ENCODE measurements at places on chromosomes 5 and 9.

DNA sequence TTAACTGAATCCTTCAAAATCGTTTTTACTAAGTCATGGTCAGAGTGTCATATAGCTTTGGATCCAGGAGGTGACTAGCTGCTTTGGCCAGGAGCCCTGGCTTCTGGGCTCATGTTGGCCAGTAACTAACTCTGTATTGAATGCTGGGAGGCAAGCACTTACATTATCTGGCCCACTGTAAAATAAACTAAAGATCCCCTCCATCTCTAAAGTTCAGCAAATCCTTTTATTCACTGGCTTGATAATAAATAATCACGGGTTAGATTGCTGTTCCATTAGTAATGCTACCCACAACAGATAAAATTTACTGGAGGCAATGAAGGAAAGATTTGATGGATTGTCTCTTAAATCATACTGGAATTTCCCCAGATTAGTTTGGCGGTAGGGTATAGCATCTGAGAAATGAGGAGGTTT lies 382.2 kb upstream of the TLE4 start:
- DNase-seq: no peak

DNA sequence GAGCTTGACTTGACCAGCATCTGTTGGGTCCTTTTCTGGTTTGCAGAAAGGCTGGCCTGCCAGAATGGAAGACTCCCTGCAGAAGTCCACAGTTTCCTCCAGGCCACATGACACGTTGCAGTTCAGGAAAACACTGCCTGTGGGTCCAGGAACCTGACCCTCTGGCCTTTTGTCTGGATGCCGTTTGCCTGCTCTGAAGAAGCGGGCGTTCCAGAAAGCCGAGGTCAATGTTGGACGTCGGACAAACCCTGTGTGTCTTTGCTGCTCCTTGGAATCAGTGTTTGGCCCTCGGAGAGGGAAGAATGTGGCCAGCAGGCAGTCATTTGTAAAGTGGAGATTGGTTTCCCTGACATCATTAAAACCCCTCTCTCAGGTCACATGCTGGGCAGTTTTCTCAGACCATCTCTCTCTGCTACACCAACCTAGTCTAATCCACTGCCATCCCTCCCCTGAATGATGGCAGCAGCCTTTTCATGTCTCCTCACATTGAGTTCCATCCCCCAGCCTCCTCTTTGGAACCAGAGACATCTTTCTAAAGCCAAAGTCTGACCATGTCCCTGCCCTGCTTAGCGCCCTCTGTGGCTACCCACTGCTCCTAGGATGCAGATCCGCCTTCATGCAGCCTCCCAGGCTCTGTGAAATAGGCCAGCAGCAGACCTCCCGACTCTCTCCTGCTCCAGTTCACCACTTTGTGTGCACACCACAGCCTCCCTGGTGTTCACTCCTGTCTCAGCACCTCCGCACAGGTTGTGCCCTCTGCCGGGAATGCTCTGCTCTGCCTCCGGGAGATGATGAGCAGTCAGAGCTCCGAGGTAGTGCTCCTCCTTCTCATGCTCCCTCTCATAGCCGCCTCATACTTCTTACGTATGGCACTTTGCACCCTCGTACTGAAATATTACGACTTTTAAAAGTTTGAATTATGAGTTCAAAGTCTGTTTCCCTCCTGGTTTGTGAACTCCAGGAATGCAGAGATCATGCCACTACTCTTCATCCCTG lies 75.6 kb downstream of the RALGPS1 start:
- no peak for DNase-seq

DNA sequence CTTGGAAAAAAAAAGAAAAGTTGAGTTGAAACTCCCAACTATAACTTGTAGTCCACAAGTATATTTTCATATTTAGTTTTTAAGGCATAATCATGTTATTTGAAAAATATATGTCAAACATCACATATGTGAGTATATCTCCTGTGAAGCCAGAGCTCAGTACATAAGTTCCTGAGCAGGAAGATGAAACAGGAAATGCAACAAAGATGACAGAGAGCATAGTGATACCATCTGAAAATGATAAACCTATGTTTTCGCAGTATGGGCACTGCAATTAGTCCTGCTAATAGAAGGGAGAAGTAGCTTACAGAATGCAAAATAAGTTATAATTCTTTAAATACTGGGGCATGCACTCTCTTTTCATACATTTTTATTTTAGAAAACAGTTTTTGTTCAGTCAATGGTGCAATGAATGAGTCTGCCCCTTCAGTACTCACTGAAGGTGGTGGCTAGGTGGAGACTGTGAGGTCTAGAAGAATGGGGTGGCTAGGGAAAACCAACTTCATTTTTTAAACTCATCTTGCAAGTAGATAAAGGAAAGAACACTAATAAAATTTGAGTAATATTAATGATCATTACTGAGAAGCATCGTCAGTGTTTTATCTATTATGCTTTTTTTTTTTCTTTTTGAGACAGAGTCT lies 54.1 kb upstream of the FYB1 start:
- DNase-seq: no peak

- no peak for DNase-seq
These were observed 6.5 kb downstream of the STKLD1 start for GRCh38 chr9:133382507-133383141.

- DNase-seq: no peak
These were observed 409.7 kb downstream of the IRX1 start for GRCh38 chr5:4005335-4005734.

DNA sequence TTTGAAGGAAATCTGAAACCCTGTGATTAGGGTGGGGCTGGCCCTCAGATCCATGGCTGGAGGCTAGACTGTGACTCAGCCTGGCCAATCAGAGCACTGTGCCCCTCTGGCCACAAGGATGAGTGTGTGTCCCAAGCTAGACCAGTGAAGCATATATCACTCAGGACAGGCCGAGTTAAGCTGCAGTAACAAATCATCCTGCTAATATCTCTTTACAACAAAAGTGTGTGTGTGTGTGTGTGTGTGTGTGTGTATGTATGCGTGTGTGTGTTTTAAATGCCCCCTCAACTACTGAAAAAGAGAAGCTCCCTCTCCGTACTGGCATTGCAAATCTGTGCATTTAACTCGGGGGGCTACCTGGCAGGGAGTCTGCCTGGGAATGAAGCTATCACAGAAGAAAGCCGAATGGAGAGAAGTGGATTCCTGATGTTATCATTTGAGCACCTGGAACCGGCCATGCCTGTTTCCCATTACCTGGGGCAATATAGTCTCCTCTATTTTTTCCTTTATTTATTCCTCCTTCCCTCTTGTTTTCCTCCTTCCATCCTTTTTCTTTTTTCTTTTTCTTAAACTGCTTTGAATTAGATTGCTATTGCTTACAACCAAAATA lies 25.6 kb downstream of the STC2 start:
- DNase-seq: no peak

DNA sequence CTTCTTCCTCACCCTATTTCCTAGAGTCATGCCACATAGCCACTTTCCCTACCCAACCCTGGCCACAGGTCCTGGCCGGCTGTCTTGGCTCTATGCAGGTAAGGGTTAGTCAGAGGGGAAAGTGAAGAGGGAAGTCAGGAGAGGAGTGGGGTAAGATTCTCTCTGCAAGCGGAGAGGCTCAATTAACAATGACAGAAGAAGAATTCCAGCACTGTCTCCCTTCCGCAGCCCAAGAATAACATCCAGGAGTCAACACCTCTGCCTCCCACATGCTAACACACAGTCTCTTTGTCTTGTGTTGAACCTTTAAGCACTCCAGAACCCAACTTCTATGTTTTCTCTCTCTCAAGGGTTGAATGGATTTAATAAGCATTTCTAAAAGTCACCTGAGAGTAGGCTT lies 235.1 kb upstream of the ANKRD55 start:
- DNase-seq: no peak

GRCh38 chr9:19568946-19569345 lies 160.1 kb downstream of the ACER2 start:
- DNase-seq: no peak

DNA sequence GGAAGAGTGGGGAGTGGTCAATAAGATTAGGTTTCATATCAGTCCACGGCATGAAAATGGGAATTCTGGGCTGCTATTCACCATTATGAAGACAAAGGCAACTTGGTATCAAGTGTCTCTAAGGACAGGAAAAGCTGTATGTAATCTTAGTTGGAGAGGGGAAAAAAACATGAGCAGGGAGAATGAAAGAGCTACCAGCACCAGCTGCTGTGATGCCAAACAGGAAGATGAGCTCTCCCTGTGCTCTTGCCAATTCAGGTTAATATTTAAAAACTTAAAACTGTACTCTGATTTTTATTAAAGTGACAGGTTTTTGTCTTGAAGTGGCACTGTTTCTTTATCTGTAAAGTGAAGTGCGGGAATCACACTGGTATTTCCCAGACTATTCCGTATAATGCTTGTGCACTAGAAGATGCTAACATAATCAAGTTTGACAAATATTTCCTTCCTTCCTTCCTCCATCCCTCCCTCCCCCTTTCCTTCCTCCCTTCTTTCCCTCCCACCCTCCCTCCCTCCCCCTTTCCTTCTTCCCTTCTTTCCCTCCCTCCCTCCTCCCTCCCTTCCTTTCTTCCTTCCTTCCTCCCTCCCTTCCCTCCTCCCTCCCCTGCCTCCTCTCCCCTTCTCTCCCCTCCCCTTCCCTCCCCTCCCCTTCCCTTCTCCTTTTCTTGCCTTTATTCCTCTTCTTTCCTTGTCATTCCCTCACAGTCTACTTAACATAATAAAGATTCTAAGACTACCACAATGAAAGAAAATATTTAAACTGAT lies 1383.0 kb upstream of the C9orf72 start:
- no peak for DNase-seq

GRCh38 chr5:94174748-94175411 lies 433.5 kb upstream of the POU5F2 start:
- no peak for DNase-seq

GRCh38 chr9:19464061-19464763 lies 55.4 kb downstream of the ACER2 start:
- no peak for DNase-seq

DNA sequence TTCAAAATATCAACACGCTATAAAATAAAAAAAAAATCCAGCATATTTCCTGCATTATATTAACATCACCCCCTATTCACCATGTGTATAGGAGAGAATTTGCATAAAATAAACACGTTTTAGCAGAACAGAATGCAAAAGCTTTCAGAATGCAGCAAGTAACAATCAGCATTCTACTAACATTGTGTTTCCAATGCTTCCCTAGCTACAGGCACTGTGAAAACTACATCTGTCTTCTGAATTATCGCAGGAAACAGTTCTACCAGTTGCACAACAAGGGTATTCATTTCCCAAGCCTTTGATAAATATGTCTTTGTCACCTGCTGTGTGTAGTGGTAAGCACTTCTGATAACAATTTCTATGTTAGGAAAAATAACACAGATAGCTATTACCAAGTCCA lies 1015.8 kb downstream of the CDH18 start:
- DNase-seq: no peak

DNA sequence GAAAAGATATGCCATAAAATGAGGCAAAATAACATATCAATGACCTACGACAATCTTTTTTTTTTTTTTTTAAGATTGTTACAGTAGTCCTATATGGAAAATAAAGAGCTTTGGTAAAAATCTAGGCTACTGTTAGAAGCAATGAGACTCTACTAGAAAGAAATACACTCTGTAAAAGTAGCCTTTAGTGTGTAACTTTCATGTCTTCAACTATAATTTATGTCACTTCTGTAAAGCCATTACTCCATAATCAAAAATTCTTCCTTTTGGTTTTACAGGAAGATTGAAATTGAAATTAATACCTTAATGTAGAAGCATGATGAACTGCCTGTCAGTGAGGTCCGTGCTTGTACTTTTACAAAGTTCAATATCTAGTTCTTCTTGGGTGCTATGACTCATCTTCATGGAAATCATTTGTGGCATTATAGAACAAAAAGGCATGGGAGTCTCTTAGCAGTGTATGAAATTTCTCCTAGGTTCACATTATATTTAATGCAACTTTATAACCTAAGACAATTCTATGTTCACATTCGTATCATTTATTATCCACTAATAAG lies 1393.1 kb downstream of the EFNA5 start:
- no peak for DNase-seq

- no peak for DNase-seq
These were observed 26.8 kb upstream of the PPP2CA start for GRCh38 chr5:134252671-134253070.

DNA sequence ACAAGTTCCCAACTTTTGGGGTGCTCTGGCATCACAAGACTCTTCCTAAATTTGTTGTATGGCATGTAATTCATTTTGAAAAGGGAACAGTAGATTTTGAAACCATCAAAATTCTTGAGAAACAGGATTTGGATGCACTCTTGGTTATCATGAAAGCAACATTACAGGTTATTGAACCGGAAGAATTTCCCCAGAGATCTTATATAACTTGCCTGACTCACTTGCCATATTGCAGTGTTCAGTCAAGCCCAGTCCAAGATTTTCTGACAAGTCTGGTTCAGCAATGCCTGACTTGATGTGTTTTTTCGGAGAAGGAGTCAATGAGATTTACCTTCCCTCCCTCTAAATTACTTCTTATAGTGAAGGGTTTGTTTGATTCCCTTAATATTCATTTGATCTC lies 32.0 kb downstream of the SMIM15 start:
- DNase-seq: no peak

GRCh38 chr5:132525299-132525724 lies 18.0 kb downstream of the IL5 start:
- no peak for DNase-seq

GRCh38 chr9:32427111-32427873 lies 42.8 kb downstream of the ACO1 start:
- no peak for DNase-seq

- DNase-seq: no peak
These were observed 197.4 kb downstream of the FBN2 start for GRCh38 chr5:128340648-128341047.

- no peak for DNase-seq
These were observed 27.5 kb downstream of the SLIT3 start for GRCh38 chr5:169273451-169273850.

- DNase-seq: no peak
These were observed 55.9 kb downstream of the DAP start for GRCh38 chr5:10704949-10705621.

GRCh38 chr9:125261501-125262293 lies at the start of gene GAPVD1:
Gene GAPVD1, plus strand, starts transcription at chr9:125261826. Its CDS starts 37,096 bp downstream, at chr9:125298922.
- DNase-seq: peak; percentile 77

GRCh38 chr5:912280-913091 lies 19.8 kb downstream of the TRIP13 start:
- peak; percentile 14 for DNase-seq

DNA sequence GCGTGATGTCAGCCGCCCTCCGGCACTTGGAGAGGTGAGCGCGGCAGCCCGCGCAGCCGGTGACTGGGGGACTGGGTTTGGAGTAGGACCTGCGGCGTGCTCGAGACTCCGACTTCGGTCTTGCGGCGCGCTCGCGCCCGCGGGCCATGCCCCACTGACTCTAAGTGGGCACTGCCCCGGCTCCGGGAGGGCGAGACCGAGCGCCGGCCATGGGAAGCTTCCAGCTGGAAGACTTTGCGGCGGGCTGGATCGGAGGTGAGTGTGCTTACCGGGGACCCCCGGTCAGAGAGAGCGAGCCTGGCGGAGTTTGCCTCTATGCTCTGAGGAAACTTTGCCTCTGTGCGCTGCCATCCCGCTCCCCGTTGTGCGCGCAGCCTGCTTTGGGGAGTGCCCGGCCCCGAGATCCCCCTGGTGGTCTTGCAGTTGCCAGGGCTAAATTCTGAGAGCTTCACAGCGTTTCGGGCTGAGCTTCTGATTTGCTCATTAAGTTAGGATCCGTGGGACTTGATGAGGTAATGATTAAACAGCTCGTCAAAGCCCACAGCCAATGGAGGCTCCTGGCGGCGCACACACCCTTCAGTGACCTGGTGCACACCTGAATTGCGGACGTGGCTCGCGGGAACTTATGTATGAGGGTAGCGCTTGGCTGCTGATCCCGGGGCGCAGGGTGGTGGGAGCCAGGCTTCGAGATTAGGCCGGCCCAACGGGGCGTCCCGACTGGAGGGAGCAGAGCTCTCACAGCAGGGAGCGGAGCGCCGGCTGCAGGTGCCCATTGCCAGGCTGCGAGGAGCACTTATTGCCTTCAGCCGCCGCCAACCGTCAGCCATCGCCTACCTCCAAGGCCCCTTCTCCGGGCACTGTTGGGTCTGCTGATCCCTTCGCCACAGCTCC lies at the start of gene SLC25A48:
SLC25A48 (plus strand) TSS at position 25 of the 891 bp plus-strand sequence; CDS start at position 210, 185 bp downstream.
- DNase-seq: no peak
